ENCODE measurements at places on chromosomes 6 and 20. TPM values are rescaled to one million over a fixed set of nuclear protein-coding genes. Genes with fewer than 3 reads are reported as not detected.

Gene TMX4
- 90.9 TPM for total RNA-seq

Gene CST7
- total RNA-seq = 0.69 TPM

Gene GRM4
- total RNA-seq = 19.4 TPM

Gene MRPS10
- total RNA-seq = 52.1 TPM

Gene HDGFL1
- not detected for total RNA-seq

Gene TOX2
- 5.1 TPM for total RNA-seq

Gene MROH8
- 9.9 TPM for total RNA-seq

Gene ZNF318
- 18.2 TPM for total RNA-seq

Gene MUC22
- total RNA-seq = not detected

Gene TFAP2D
- total RNA-seq = 0.92 TPM

Gene NMBR
- total RNA-seq = 9.7 TPM

Gene SIGLEC1
- total RNA-seq = 0.23 TPM

Gene SLC22A3
- 3.9 TPM for total RNA-seq

Gene REM1
- 0.23 TPM for total RNA-seq

Gene UBD
- not detected for total RNA-seq

Gene MICB
- total RNA-seq = 0.69 TPM

Gene BTN1A1
- not detected for total RNA-seq

Gene STX11
- total RNA-seq = 1.4 TPM

Gene PMEPA1
- total RNA-seq = 16.1 TPM

Gene FGD2
- total RNA-seq = 3.2 TPM

Gene BHLHE23
- total RNA-seq = not detected

Gene OR2J3
- total RNA-seq = not detected

Gene FNDC11
- 3.5 TPM for total RNA-seq

Gene RBPJL
- not detected for total RNA-seq

Gene NFYA
- 36.2 TPM for total RNA-seq

Gene DXO
- 8.5 TPM for total RNA-seq

Gene GHRH
- total RNA-seq = 2.3 TPM

Gene RAET1E
- total RNA-seq = not detected

Gene RSPH3
- total RNA-seq = 16.1 TPM

Gene COL11A2
- total RNA-seq = 2.3 TPM

Gene EYA4
- 3.5 TPM for total RNA-seq

Gene CUL7
- total RNA-seq = 17.3 TPM

Gene CENPW
- 4.2 TPM for total RNA-seq

Gene TCF15
- total RNA-seq = 0.23 TPM

Gene KIFC1
- 5.8 TPM for total RNA-seq

Gene FAM83B
- total RNA-seq = 0.23 TPM

Gene GPR63
- 14.3 TPM for total RNA-seq

Gene TUBB
- 1,178 TPM for total RNA-seq

Gene EXOC2
- 52.1 TPM for total RNA-seq

Gene TNXB
- 6.0 TPM for total RNA-seq

Gene EFCAB8
- total RNA-seq = not detected

Gene SLC22A7
- total RNA-seq = 0.23 TPM

Gene TAP2
- 6.5 TPM for total RNA-seq
